A172 (cell line): ENCODE measurements at places on chromosomes 12 and 14. TPM values are rescaled to one million over a fixed set of nuclear protein-coding genes. Genes with fewer than 3 reads are reported as not detected.

- DNase-seq: no peak
Measured at GRCh38 chr14:49670475-49670874, 17.5 kb downstream of the POLE2 start.

The TTC9 gene
- 1.1 and 1.4 TPM in 2 replicates for total RNA-seq

GRCh38 chr14:52031781-52032180 is 37.1 kb downstream of the NID2 start:
- no peak for DNase-seq

DNA sequence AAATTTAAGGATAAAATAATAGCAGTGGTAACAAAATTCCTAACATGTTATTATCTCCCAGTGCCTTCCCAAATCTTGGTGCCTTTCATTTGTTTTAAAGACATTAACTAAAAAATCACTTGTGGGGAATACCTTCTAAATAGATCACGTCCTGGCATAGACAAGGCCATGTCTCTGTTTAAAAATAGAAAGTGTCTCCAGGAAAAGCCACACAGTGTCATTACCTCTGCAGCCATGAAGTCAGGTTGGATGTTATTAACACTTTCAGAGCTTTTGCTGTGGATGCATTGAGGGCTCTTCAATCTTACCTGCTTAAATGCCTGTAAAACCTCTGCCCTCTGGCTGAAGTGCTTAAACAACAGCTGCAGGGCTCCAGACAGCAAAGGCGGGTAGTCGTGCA is 211.1 kb downstream of the ITPR2 start:
- no peak for DNase-seq

The RNASE7 gene
- total RNA-seq: not detected in 2 replicates

- DNase-seq: peak; percentile 40
Measured at GRCh38 chr14:71720978-71721624, 211.1 kb upstream of the RGS6 start.

DNA sequence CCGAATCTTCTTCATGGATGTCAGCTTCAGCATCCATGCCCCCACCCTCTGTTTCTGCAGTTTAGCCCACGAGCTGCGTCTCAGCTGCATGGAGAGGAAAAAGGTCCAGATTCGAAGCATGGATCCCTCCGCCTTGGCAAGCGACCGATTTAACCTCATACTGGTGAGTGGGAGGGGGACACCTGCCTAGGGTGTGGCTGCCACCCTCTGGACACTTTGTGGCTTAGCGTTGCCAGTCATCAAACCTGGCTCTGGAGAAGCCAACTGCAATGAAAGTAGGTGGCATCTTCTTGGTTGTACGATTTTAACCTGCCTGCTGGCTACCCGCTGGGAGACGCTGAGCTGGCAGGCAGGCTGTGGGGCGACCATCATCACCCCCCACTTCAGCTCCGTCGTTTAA is 16.7 kb downstream of the DCAF4 start:
- DNase-seq: no peak

- peak; percentile 58 for DNase-seq
Measured at GRCh38 chr12:69154585-69155363, 84.6 kb upstream of the CPSF6 start.

DNA sequence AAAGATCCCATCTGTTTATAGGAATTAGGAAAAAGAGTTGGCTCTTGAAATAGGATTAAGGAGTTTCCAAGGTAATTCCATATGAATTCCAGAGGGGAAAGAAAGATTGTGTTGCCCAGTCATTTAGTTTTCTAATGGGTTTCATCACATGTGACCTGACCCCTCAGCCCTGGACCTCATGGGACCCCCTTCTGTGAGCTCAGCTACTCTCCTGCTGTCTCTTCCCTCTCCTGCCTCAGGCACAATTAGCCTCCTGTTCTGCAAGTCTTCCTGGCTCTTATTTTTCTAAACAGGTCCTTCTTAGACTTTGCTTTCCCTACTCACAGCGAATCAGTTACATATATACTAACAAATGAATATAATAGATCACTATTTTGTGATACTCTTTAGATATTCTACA is 237.7 kb downstream of the TRHDE start:
- DNase-seq: no peak

The KRT72 gene
- total RNA-seq: not detected in 2 replicates

DNA sequence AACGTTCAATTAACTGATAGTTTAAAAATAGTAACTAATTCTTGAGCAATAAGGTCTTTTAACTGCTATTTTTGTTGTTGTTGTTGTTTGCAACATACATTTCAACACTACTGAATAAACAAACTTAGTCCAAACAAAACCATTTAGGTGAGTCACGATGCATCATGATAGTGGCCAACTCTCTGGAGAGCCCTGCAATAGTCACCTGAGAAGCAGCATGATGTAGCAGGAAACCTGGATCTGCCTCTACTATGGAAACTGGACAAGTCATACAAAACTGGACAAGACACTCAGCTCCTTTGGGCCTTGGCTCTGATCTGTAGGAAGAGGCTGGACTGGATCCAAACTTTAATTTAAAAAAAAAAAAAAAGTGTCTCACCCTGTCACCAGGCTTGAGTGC is 117.3 kb downstream of the MED13L start:
- peak; percentile 41 for DNase-seq

DNA sequence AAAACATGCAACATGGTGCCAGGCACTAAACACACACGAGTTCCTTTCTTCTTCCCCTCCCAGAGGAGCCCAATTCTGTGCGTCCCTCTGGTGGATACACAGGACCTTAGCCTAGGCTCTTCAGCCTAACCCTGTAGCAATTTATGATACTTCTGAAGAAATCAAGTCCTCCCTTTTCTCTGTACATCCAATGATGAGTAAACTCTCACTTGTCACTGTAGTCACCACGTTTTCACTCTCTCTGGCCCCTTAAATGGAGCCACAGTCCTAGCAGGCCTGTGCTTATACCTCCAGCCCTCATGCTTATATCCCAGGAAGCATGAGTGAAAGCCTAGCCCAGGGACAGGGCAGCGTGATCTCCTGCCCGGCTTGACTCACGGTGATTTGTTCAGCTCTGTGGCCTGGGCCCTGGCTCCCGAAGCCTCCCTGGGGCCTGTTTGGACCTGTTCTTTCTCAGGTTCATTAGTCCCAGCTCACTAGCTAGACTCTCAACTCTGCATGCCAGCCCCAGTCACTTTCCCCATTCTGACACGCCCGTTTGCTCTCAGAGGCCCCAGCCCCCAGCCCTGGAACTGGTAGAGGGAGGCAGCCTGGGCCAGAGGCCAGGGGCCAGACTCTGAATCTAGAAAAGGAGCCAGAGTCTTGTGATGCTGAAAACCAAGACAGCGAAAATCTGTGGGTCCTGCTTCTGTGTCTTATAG is 24.1 kb upstream of the PLEKHG3 start:
- no peak for DNase-seq

GRCh38 chr12:6030081-6030480 is 85.0 kb upstream of the ANO2 start:
- DNase-seq: no peak
